ENCODE measurements at places on chromosomes 4 and X.
A peak's percentile ranks its signal among the peaks of the same experiment; 100 is the strongest.

DNA sequence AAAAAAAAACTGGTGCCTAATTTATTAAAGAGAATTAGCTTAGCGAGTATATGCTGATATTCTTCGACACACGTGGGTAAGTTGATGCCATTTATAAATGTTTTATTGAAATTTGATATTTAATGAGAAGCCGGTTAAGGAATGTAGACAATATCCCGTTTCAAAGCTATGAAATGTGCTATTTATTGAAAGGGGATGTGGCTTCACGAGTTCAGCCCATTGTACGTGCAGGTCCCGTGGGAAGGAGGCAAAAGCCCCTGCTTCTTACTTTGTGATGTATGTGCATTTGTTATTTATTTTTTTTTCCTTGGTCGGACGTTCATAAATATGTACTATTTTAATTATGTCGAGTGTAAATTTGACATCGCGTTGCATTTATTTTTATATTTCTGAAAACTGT, 20.2 kb downstream of the SHOX start:
- no peak for DNase-seq

DNA sequence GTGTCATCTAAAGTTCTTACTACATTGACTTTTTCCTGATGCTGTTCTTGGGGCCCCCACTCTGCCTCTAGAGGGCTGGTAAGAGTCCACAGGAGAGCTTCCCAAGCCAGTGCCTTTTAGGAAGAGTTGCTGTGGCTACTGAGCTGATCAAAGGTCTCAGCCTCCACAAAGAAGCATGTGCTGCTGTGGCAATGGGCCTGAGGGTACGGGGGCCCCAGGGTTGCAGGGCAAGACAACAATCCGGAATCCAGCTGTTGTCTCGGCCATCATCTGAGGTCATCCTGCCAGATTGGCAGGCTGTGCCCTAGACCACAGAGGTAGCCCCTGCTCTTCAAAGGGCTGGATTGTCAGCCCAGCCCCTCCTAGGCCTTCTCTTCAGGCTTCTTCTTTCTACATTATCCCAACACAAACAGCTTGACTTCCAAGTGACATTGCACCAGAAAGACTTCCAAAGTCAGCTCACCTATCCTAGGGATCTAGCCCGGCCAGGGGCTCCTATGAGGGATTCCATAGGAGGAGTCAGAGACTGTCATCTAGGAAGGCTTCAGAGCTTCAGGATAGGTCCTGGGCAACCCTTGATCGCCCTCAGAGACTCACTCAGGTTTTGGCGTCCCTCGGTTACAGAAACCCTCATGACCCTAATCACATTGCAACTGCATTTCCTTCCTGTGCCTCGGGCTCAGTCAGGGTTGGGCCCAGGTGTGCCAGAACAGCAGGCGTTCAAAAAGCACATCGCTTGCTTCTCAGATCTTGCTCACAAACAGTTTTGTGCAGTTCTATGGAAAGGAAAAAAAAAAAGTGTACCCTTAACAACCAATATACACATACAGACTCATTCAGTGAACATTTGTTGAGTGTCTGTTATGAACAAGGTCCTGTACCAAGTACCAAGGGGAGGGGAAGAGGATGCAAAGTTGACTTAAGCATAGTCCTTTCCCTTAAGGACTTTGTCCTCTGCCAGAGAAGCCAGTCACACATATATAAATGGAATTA, 27.8 kb downstream of the SLC25A5 start:
- DNase-seq = no peak

DNA sequence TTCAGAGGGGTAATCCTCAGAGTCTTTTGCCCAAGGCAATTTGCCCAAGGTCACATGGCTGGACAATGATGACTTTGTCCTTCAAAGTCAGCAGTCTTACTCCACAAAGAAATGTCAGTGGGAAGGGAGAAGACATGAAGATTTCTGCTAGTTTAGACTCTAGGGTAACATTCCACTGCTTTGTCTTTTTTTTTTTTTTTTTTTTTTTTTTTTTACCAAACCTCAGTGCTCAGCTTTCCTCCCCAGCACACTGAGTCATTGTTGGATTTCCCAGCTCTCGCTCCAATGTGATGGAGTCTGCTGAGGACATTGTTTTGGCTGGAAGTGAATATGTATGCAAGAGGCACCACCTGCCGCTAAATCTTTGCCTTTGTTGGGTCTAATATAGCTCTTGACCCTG, 7.2 kb upstream of the C1QTNF7 start:
- DNase-seq = no peak

- DNase-seq = no peak
Observed at GRCh38 chr4:153623491-153623890, 60.6 kb upstream of the TLR2 start.

DNA sequence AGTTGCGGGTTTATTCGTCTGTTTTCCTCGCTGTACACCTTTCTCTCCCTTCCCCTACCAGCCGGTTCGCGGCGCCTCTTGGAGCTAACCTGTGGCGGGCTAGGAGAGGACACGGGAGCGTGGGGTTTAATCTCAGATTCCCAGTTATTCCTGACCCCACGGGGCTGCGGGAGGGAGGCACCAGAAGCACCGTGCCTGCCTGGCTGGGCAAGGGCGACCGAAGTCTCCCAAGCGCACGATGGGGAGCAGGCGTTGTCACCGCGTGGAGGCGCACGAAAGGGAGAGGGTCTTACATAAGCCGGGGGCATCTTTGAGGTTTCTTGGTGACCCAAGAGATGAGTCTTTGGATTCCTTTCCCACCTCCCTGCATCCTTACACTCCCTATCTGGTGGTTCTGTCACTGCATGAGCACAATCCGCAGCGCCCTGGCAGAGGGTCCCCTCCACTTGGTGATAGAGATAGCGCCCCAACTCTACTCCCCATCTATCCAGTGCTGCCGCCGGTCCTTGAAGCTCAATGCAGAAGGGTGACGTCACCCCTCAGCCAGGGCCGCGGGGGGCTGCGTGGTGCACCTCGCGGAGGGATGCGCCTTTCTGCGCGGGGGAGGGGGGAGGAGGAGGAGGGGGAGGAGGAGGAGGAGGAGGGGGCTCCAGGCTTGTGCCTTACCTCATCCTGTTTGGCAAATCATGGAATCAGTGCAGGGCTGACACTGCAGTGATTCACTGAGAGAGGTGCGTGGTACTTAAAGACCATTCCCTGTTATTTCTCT, 793 bp downstream of the TSPAN7 start:
- DNase-seq = no peak

DNA sequence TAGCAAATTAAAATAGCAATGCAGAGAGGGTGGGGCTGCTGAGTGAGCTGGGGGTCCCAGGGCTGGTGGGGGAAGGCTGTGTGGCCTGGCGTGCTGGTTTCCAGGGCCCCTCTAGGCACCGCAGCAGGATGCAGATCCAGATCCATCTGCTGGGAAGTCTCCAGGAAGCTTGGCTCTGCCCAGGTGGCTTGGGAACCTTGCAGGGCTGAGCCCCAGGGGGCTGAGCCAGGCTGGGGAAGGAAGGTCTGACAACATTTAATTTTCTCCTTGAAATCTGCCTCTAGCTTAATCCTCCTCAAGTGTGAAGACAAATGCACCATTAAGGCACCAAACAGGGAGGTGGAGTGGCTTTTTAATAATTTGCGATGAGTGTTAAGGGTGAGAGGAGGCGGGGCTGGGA, 31.7 kb downstream of the SORCS2 start:
- no peak for DNase-seq

DNA sequence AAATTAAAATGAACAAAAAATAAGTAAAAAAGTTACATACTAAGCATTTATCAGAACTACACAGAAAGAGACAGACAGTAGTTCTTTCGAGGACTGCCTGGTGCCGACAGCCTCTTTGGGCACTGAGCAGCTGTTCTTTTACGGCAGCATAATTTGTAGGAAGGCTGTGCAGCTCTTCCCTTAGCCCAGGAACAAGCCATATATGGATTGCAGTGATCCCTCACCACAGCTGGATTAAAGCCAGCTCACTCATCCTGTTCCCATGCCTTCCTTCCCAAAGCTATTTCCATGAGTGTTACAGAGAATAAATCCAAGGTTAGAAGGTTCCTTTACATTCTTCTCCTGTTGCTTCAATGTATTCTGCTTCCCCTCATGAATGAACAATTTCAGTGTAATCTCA, 71.7 kb downstream of the DDX60L start:
- peak; percentile 8 for DNase-seq
